ENCODE measurements at places on chromosomes 7 and 10.
A peak's percentile ranks its signal among the peaks of the same experiment; 100 is the strongest.

DNA sequence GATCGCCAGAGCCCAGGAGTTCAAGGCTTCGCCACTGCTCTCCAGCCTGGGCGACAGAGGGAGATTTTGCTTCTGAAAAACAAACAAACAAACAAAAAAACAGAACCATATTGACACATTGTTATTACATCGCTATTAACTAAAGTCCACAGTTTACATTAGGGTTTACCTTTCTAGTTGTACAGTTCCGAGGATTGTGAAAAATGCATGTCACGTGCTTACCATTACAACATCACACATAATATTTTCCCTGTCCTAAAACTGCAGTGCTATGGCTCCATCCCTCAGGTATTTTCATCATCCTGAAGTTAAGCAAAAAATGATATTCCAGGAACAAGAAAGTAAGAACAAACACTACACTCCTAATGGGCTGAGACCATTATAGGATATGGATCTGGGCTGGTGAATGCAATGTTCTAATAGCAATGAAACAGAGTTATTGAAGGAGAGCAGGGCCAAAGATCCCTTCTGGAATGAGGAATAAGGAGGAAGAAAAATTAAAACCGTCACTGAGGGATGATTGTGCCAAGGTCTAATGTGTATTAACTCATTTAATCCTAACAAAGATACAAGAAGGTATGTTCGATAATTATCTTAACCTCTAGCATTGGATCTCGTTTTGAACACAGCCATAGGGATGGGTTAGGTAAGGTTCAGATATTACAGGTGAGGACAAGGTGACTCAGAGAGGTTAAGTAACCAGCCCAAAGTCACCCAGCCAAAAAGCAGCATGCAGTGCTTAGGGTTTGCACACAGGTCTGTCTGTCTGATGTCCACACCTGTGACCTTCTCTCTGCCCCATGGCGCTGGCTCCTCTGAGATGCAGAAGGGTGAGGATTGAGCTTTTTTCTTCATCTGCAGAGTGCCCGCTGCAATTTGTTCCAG, 14.0 kb upstream of the CUX1 start:
- DNase-seq: no peak

DNA sequence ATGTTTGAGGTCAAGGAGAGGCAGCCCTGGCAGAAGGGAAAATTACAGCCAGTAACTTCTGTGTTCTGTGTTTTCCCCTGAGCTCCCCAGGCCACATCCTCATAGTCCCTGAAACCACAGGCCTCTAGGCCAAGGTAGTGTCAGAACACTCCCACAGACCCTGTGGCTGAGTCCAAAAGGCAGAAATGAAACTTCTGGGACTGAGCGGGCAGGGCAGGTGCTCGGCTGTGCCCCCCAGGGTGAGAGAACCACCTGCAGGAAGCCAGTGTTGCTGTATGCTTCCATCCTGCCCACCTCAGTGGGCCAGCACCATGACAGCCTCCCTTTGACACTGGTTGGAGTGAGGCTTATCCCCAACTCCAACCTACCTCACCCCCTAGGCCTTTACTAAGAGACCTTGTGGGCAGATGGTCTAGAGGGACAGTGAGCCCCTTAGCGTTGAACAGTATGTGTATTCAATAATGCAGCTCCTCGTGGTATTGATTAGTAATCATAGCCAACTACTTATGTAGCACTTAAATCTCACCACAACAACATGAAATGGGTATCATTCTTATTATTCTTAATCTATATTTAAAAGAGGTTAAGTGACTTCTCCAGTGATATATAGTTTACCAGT, 30.3 kb downstream of the PIK3CG start:
- DNase-seq: no peak

GRCh38 chr7:256461-256940, 33.5 kb upstream of the FOXL3 start:
- DNase-seq: no peak

DNA sequence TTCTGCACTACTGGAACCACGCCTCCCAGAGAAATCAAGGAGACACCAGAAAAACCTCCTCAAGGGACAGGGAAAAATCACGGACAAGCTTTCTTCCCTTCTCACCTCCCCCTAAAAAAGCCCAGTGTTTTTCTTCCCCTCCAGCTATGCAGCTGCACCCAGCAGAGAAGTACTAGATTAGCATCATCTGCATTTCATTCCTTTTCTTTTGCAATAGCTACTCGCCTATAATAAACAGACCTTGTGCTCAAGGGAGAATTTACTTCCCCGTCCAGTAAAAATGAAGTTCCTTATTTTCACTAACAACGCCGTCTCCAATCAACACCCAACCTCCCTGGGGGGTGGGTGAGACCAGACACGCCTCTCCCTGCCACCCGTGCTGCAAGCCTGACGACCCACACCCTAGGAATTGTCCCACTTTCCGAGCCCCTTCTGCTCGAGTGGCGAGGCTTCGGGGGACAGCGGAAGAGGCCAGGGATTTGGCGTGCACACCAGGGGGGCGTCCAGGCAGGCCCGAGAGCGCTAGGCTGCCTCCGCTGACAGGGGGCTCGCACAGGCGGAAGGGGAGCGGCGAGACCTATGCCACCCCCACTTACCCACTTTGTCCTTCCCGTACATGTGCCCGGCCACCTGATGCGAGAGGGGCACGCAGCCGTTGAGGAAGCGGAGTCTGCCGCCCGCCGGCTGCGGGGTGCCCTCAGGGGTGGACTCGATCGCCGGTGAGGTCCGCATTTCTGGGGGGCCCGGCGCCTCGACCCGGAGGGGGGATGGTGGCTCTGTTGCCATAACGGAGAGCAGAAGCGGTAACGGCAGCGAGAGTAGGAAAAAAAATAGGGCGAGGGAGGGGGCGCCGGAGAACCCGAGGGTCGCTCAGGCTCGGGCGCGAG, 625 bp downstream of the IPMK start:
- DNase-seq: peak; percentile 8

DNA sequence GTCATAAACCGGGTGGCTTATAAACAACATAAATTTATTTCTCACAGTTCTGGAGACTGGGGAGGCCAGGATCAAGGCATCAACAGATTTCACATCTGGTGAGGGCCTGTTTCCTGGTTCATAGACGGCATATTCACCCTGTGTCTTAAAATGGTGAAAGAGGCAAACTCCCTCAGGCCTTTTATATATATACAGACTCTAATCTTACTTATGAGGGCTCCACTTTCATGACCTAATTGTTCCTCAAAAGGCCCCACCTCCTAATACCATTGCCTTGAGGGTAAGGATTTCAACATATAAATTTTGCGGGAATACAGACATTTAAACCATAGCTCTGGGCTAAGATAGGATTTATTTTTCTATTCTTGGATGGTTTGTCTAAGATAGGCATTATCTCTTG, 187.2 kb downstream of the PPP1R3A start:
- peak; percentile 6 for DNase-seq

- peak; percentile 53 for DNase-seq
Observed at GRCh38 chr7:151756076-151756731, 120.7 kb downstream of the PRKAG2 start.

- DNase-seq: no peak
Observed at GRCh38 chr10:130542761-130543160, 406.6 kb downstream of the GLRX3 start.

GRCh38 chr10:108469940-108470339, 1305.4 kb upstream of the SORCS1 start:
- DNase-seq: no peak

GRCh38 chr7:125833839-125834238, 904.2 kb upstream of the POT1 start:
- DNase-seq: no peak

DNA sequence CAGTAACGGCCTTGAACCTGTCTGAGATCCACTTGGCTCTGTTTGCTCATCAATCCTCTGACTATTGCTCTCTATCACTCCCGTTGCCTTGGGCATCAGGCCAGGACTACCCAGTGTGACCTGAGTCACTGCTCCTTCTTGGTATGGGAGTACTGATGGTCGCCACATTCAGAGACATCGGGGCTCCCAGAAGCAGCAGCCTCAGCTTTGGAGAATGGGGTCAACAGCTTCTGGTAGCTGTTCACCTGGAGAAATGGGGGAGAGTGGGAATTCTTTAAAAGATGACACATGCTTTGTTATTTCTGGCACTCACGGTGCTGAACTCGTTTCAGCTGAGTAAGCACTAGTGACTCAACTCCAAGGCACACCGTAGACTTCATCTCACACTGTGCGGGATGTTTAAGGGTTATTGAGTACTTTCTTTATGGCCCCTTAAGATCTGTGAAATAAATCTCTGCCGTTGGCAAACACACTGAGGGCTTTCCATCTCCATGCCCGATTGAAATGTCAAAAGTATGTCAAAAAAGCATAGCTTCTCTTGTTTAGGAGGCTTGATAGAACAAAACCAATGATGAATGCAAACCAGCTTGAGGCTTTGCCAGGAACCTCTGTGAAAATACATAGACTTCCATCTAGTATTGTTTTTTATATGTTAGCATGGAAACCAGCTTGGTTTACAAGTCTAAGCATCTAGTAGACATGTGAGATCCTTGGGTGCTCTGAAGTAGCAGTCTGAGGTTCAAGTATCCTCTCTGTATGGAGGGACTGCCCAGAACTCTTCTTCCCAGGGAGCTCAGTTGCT, 333.1 kb downstream of the CXCL12 start:
- no peak for DNase-seq

- DNase-seq: no peak
Observed at GRCh38 chr7:159084069-159084801, 60.4 kb downstream of the VIPR2 start.

DNA sequence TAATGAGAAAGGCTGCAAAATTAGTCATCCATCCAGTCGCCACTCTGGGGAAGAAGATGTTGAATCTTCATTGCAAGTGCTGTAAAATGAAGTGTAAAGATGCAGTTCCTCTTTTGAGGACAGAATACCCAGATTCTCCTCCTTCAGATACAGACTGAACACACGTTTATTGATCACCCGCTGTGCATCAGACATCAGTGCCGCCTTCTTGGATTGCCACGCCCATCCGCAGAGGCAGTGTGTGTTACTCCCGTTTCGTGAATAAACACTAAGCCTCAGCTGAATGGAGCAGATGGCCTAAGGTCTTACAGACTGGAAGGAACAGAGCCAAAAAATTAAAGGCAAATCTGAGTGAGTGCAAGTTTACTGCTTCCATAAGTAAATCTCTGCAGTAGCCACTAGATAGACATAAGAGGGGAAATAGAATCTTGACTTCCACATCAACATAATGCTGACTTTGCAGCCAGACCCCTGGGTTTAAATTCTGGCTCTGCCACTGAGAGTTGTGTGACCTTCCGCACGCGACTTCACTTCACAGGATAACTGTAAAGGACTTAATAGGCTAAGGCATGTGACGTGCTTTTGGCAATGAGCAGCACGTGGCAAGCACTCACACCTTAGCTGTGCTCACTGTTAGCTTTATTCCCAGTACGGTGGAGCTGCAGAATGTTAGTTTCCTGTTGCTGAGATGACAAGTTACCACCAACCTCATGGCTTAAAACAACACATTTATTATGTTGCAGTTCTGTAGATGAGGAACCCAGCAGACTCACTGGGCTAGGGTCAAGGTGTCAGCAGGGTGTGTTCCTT, 285.9 kb downstream of the CELF2 start:
- DNase-seq: no peak

GRCh38 chr10:49114718-49115014, 656 bp downstream of the VSTM4 start:
- no peak for DNase-seq

Data from NCI-H226 (cell line).